Activated naive CD8-positive, alpha-beta T cell treated with anti-CD3 and anti-CD28 coated beads, Interleukin-2, amount 10 ng/mL, durations not matched to agents 7 days and 5 days (primary cell): ENCODE measurements at places on chromosomes 12 and 14.

GRCh38 chr14:103104654-103105452 lies 10.3 kb downstream of the EXOC3L4 start:
- DNase-seq, result peak; percentile 85

- DNase-seq, result no peak
Observed at GRCh38 chr14:75886636-75887348, 95.0 kb downstream of the TGFB3 start.

GRCh38 chr12:78559416-78559815 lies 305.2 kb upstream of the SYT1 start:
- no peak for DNase-seq

- DNase-seq, result no peak
Observed at GRCh38 chr14:67722293-67722692, 20.6 kb downstream of the RDH12 start.

DNA sequence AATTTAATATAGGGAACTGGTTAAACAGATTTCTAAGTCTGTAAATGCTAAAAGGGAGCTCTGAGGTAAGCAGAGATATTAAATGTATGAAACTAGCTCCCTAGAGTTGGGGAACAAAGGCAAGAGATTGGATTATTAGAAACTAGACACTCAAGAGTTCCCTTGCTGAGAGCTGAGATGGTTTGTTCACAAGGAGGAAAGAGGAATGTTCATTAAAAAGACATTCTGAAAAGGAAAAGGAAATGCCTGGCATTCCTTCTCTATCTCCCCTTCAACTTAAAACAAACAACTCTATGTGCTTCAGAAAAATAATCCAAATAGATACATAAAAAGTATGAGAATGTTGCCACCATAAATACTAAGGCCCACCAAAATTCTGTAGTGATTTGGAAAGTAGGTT lies 73.7 kb downstream of the GALNT4 start:
- DNase-seq, result no peak
